NCI-H2029 treated with DMSO at 0.1 percent for 48 hours (cell line): ENCODE measurements at places on chromosomes 13 and 19.

DNA sequence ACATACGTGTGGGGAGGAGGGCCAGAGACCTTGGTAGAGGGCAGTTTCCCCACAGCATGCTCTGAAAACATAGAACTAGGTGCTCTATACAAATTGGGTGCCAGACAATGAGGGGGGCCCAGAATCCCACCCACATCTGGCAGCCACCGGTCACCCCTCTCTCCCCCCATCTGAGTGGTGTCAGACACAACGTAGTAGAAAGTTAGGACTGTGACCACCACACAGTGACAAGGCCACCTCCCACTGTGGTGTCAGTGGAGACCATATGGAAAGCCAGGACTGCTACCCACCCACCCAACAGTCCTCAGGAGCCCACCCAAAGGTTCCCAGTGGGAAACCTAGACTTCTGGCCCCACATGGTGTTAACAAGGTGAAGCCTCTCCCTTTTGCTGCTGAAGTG is 2.1 kb upstream of the ATP4B start:
- no peak for DNase-seq

GRCh38 chr19:42032431-42032830 is 37.6 kb downstream of the GRIK5 start:
- DNase-seq: peak; percentile 77

- DNase-seq: no peak
These were observed 618.7 kb upstream of the SGCG start for GRCh38 chr13:22562116-22562515.

DNA sequence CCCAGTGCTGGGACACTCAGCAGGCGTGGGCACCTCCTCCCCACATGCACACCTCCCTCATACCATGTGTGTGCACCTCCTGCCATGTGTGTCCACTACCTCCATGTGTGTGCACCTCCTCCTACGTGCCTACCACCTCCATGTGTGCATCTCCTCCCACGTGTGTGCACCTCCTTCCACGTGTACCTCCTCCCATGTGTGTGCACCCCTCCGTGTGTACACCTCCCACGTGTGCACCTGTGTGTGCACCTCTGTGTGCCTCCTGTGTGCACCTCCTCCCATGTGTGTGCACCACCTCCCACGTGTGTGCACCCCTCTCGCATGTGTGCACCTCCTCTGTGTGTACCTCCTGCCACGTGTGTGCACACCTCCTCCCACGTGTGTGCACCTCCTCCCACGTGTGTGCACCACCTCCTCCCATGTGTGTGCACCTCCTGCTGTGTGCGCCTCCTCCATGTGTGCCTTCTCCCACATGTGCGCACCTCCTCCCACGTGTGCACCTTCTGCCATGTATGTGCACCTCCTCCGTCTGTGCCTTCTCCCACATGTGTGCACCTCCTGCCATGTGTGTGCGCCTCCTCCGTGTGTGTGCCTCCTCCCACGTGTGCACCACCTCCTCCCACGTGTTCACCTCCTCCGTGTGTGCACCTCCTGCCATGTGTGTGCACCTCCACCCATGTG is 6.1 kb upstream of the C13orf46 start:
- DNase-seq: no peak

DNA sequence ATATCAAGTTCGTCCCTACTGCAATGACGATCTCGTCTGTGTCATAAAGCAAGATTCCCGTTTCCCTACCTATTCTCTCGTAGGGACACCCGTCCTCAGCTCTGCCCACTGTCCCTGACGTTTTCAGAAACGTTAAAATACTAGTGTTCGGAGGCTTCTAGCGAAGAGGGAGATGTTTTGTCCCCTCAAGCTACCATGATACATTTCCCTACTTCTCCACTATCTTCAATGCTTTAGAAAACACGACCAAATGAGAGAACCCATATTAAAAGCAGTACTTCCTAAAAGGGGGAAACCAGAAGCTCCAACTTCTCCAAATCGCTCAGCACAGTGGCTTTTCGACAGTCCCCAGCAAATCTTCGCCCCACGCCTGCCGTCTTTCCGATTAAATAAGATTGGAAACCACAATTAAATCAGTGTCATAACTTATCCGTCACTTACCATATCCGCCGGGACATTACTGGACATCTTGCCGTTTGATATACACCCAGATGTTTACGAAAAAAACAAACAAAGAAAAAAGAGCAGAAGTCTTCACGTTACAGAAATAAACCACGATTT is 1.3 kb downstream of the UBL3 start:
- no peak for DNase-seq

DNA sequence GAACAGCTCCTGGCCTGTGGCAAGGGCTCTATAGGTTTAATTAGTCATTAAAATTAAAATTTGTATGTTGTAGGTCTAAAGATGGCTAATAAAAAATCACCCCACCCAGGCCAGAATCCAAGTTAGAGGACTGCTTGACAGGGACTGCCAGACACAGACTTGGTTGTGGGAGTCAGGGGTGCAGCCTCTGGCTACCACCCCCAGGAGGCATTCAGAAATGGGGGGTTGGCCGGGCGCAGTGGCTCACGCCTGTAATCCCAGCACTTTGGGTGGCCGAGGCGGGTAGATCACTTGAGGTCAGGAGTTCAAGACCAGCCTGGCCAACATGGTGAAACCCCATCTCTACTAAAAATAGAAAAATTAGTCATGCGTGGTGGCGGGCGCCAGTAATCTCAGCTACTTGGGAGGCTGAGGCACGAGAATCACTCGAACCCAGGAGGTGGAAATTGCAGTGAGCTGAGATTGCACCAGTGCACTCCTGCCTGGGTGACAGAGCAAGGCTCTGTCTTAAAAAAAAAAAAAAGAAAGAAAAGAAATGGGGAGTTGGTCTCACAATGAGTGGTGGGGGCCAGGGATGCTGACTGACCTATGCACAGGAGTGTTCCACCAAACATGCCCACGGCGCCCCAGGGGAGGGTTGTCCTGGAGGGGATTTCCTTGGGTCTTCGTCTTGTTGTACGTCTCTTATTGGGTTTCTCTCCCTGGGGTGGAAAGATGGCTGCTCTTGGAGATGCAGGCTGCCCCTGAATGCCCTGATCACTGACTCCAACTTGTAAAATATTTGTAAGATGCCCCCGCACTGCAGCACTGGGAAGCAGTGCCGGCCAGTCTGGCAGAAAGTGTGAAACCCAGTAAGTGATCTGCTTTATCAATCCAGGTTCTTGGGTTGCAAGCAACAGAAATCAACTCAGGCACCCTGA is 68.8 kb downstream of the SIPA1L3 start:
- no peak for DNase-seq

- DNase-seq: no peak
These were observed 12.7 kb downstream of the SOX1 start for GRCh38 chr13:112079696-112080095.

DNA sequence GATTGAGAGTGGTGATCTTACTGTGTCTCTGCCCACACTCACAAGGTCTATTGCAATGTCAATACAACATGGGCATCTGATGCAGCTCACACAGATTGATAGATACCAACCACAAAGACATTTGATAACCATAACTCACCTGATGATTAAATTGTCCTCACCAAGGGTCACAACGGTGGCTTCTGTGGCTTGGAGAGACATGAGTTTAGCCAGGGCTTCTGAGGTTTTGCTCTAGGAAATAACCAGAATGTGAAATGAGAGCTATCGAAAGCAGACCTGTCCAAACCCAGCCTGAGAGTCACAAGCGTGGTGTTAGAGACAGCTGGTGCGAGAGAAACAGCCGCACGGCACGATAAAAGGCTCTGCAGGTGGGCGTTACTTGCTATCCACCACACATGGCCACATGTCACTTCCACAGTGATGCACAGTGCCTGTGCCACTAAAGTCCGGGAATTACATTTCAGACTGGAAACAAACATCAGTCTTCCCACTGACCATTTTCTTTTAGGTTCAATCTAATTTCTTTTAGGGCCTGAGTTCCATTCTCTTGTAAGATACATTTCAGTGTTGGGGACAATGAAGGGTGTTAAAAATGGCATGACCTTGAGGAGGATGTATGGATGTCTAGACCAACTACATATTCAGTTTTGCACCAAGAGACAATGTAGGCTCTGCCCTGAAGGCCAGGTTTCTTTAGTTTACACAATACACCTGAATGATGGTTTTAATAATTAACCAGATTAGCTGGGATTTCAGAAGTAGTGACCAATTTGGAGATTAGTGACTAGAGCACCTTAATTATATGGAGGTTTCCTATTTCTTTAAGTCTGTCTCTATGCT is 53.7 kb downstream of the ATP7B start:
- no peak for DNase-seq

DNA sequence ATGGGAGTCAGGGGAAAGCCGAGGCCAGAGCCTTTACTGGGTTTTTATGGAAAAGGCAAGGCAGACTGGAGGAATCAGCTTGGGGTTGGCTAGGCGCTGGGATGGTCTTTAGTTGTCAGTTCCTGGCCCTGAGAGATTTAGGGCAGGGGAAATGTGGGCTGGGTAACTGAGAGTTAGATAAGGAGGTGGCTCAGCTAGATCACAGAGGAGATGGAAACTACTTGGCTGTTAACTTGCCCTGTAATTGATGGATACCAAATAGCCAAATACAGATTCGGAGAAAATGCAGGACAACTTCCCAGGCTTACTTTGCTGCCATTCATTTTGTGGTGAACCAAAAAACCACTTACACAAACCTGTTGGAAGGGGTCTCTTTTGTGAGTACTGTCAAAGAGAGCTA is 54.0 kb downstream of the LRCH1 start:
- no peak for DNase-seq
